NCI-H1105 treated with DMSO at 0.1 percent for 48 hours (cell line): ENCODE measurements at places on chromosomes 1 and 21.

DNA sequence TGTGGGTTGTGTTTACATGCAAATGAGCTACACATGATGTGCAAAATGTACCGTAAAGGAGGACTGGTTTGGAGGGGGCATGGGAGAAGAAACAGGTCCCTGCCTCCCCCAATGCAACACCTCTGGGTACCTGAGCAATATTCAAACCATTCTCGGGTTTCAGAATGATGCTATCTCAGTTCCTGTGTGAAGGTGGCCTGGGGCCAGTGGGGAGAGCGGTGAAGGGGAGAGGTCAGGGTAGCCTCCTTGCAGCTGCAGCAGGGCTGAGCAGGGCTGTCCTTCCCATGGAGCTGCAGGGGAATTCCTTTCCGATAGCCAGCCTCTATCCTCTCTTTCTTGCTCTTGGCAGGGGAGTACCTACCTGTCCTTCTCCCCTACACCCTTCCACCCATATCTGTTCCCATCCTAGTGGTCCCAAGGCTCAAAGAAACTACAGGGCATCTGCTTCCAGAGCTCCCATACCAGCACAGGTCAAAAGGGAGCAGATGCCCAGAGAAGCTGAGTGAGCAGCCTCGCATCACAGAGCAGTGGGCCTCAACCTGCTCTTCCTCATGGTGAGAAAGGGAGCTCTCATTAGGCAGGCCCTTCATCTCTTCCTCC is 11.9 kb downstream of the MEF2D start:
- no peak for DNase-seq

- no peak for DNase-seq
These were observed 5.6 kb upstream of the RRAGC start for GRCh38 chr1:38865112-38865715.

- no peak for DNase-seq
These were observed 5.1 kb upstream of the FABP3 start for GRCh38 chr1:31378001-31378400.

DNA sequence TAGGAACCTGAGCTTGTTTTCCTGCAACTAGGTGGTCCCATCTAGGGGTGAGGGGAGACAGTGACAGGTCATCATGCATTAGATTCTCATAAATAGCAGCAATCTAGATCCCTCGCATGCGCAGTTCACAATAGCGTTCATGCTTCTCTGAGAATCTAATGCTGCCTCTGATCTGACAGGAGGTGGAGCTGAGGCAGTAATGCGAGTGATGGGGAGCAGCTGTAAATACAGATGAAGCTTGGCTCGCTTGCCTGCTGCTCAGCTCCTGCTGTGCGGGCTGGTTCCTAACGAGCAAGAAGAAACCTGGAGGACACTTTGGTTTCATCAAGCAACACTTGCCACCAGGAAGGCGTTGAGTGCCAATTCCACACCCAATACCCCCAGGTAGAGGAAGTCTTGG is 95.1 kb upstream of the OLIG2 start:
- DNase-seq, result no peak

DNA sequence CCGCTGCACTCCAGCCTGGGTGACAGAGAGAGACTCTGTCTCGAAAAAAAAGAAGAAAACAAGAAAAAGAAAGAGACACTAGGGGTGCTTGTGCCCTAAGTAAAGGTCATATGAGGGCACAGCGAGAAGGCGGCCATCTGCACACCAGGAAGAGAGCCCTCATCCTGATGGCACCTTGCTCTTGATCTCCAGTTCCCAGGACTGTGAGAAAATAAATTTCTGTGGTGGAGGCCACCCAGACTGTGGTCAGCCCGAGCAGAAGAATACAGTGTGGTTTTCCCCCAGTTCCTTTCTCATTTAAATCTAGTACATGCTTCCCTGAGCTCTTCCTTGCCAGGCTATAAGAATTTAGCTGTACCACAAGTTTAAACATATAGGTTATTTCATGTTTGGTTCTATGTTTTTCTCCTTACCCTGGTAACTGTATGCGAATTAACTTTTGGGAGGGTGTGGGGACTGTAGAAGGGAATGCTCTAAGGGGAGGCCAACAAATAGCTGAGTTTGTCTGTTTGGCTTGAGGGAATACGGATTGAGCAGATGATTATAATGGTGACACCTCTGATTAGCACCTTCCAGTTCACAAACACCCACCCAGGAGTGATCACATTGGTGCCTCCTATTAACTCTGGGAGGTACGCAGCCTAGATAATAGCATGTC is 119.6 kb upstream of the ERRFI1 start:
- DNase-seq, result no peak

GRCh38 chr1:214448536-214448935 is 102.9 kb downstream of the PTPN14 start:
- no peak for DNase-seq

- DNase-seq, result no peak
These were observed 262.8 kb upstream of the PBX1 start for GRCh38 chr1:164296172-164296571.

DNA sequence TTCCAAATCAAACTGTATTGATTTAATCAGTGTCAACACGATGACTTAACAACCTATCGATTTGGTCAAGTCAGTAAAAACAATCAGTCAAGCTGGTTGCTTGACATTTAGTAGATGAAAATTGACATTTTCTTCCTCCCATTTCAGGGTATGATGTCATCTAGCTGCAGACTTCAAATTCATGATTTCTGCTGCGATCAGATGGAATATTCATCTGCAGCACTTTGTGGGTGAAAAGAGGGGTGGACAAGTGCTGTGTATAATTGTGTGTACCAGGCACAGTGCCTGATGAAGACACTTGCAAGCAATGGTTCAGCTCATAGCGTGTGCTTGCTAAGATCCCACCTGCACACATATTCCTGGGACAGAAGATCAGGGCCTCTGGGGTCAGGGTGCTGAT is 479.8 kb downstream of the DISC1 start:
- no peak for DNase-seq

- DNase-seq, result no peak
These were observed 25.9 kb downstream of the RUNX3 start for GRCh38 chr1:24903955-24904730.

- no peak for DNase-seq
These were observed 49.4 kb downstream of the C1orf198 start for GRCh38 chr1:230818901-230819300.

GRCh38 chr1:58391056-58391455 is 155.5 kb downstream of the OMA1 start:
- DNase-seq, result no peak

- no peak for DNase-seq
These were observed 39.4 kb downstream of the SLC5A9 start for GRCh38 chr1:48261881-48262400.

GRCh38 chr1:14881775-14882672 is 271.5 kb upstream of the TMEM51 start:
- no peak for DNase-seq

DNA sequence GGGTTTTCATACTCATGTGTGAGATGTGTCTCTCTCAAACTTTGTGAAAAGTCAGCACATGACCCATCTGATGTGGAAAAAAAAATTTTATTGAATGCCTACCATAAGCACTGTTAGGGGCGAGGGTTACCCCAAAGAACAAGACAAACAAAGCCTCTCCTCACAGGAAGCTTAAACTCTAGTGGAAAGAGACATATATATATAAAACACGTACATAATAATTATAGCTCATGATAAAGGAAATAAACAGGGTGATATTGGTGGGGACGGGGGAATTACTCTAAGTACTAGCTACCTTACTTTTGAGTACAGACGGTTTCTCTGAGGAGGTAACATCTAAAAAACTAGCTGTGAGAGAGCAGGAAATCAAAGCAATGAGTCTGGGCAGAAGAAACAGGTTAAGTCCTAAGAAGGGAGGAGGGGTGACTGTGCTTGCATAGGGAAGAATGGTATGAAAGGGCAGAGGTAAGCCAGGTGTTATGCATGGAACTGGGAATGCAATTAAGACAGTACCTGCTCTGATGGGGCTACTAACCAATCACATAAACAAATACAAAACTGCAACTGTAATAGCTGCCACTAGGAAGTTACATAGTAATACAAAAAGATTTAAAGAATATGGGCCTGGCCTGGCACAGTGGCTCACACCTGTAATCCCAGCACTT is 4.5 kb downstream of the LIN9 start:
- no peak for DNase-seq

DNA sequence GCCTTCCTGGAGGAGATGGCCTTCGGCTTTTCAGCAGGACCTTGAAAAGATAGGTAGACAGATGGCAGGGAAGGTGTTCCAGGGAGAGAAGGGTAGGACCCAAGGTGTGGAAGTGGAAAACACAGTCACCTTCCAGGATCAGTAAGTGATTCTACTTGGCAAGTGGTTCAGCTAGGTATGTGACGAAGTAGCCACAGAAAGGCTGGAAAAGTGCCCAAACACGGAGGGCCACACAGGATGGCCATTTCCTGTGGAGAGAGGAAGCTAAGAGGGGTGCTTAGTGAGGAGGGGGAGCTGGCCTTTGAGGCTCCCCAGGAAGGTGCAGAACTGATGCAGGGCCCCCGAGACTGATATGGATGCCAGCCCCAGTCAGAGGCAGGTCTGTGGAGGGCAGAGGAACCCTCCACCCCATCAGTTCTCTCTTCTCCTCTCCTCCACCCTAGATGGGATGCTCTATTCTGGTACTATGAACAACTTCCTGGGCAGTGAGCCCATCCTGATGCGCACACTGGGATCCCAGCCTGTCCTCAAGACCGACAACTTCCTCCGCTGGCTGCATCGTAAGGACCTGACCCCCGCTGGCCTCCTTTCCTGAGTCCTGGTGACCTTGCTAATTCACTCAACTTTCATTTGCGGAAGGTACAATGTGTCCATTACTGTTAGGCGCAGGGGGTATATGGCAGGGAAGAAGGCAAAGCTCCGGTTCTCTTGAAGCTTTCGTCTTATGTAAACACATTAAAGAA is 6.8 kb downstream of the SEMA4A start:
- DNase-seq, result no peak

DNA sequence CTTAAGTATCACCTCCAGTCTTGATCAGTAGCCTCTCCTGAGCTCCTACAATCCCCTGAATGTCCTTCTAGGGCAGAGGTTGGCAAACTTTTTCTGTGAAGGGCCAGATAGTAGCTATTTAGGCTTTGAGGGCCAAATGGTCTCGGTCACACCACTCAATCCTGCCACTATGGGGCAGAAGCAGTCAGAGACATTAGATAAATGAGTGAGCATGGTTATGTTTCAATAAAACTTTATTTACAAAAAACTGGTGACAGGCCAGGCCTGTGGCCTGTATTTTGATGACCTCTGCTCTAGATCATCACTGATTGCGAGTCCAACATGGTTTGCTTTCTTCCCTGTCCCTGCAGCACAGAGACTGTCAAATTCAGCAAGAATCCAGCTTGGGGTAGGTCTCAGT is 36.3 kb downstream of the LRP8 start:
- no peak for DNase-seq
